ENCODE measurements at places on chromosomes 7 and 10.

DNA sequence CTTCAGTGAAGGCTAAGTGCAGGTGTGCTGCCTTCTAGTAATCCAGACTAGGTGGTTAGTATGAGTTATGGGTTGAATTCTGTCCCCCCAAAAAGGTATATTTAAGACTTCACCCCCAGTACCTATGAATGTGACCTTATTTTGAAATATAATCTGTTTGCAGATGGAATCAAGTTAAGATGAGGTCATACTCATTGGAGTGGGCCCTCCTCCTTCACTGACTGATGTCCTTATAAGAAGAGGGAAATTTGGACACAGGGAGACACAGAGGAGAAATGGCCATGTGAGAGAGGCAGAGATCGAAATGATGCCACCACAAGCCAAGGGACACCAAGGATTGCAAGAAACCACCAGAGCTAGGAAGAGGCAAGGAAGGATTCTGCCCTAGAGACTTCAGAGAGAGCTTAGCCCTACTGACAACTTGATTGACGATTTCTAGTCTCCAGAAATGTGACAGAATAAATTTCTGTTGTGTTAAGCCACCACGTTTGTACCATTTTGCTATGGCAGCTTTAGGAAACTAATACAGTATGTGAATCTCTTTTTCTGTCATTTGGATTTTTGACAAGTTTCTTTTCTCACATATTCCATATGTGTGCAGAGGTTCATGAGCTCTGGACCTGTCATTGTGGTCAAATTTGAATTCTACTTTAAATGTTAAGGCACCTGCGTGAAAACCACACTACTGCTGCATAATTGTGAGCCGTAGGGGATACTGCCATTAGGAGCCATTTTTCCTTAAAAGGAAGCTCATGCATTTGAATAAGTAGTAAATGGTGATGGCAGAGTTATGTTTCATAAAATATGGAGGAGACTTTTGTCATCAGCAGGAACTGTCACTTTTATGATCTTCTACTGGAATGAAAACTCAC is 2.6 kb upstream of the RPA3 start:
- DNase-seq = no peak

DNA sequence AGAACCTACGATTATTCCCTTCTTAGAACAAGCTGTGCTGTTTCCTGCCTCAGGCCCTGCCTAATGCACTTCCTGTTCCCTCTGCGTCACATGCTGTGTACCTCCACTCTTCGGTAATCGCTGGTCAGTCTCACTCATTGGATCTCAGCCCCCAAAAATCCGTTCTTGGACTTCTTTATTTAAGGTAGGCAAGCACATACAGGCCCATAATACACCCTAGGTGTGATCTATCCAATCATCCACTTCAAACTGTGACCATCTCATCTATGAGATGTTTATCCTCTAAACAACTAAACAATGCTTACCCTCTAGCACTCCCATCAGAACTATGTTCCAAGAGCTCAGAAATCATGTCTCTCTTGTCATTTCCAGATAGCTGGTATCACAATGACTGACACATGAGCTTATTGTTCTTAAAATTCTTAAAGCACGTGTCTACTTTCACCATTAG is 83.9 kb downstream of the CADPS2 start:
- no peak for DNase-seq

GRCh38 chr10:125151553-125152449 is 8.6 kb downstream of the CTBP2 start:
- DNase-seq = no peak

DNA sequence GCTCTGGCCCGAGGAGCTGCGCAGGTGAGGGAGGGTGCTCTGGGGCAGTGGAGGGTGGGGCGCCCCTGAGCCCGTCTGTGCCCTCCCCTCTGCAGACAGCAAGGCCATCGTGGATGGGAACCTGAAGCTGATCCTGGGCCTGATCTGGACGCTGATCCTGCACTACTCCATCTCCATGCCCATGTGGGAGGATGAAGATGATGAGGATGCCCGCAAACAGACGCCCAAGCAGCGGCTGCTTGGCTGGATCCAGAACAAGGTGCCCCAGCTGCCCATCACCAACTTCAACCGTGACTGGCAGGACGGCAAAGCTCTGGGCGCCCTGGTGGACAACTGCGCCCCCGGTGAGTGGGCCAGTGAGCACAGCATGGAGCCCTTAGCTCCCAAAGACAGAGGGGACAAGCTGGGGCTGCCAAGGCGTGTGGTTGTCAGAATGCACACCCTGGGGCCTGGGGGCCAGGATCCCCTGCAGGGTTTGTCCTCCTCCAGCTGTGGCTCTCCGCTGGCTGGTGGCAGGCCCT is 5.1 kb downstream of the FLNC start:
- no peak for DNase-seq

- no peak for DNase-seq
These were observed 11.0 kb downstream of the MAPK8 start for GRCh38 chr10:48317321-48317990.

All from NCI-H446 treated with DMSO at 0.1 percent for 48 hours (cell line).